Adrenal gland (tissue), 19 donors: ENCODE measurements at places on chromosomes 1 and 21.

GRCh38 chr21:45543710-45544448, 1.6 kb upstream of the SLC19A1 start:
- no peak overlapping the region for H3K27ac ChIP-seq
- H3K27me3 ChIP-seq, result no peaks in the 10 kb centered on the region
- H3K4me1 ChIP-seq, result peaks cover 13% of the 10 kb centered on the region
- DNase-seq, result peak; percentile 20
- H3K36me3 ChIP-seq, result no peaks in the 10 kb centered on the region
- no peak overlapping the region for H3K4me3 ChIP-seq

- no peaks in the 10 kb centered on the region for H3K36me3 ChIP-seq
- no peak overlapping the region for H3K4me3 ChIP-seq
- DNase-seq, result peak; percentile 27
- no peaks in the 10 kb centered on the region for H3K27me3 ChIP-seq
Observed at GRCh38 chr1:178189814-178190213, 95.9 kb downstream of the RASAL2 start.

DNA sequence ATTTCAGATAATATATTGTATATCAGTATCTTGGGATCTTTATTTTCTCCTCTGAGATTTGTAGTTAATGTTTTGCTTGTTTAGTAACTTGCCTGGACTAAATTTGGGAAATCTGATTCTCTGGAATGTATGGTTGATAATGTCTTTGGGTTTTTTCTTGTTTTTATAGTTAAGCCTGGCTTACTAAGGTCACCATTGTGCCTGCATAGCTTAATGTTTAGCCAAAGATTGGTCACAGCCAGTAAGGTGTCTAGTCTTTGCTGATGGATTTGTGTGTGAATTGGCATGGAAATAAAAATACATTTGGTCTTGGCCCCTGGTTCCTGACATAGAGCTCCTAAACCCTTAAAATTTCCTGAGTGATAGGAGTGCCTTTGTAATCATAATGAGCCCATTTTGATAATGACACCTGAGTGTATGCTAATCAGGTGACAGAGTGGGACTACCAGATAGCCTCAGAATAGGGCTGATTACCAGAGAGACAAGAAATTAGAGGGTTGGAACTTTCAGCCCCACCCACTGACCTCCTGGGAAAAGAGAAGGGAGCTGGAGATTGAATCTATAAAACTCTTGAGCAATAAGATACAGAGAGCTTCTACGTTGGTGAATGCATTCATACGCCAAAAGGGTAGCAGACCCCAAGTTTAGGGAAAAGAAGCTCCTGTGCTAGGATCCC, 47.9 kb upstream of the NUF2 start:
- H3K36me3 ChIP-seq, result no peaks in the 10 kb centered on the region
- no peak for DNase-seq

DNA sequence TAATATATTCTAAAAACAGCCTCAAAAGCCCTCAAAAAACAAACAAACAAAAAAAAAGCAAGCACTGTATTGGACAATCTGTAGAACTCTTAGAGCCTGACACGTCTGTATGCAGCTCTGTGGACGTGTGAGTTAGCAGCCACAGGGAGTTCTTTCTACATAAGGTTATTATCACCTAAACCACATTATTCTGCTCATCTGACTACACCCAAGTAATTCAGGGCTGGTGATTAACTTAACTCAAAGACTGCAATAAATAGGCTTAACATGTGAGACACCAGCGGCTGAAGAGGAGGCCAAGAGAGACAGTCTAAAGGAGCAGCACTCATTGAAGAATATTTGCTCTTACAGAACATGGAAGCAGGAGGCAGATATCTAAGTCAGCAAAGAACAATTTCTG, 316.0 kb downstream of the VAV3 start:
- H3K36me3 ChIP-seq, result no peaks in the 10 kb centered on the region
- H3K4me3 ChIP-seq, result no peak overlapping the region
- no peaks in the 10 kb centered on the region for H3K27me3 ChIP-seq
- no peak for DNase-seq
- H3K27ac ChIP-seq, result no peak overlapping the region
- H3K4me1 ChIP-seq, result no peaks in the 10 kb centered on the region

GRCh38 chr1:114700036-114700600, 4.8 kb upstream of the AMPD1 start:
- no peak overlapping the region for H3K27ac ChIP-seq
- H3K27me3 ChIP-seq, result no peaks in the 10 kb centered on the region
- H3K36me3 ChIP-seq, result no peaks in the 10 kb centered on the region

DNA sequence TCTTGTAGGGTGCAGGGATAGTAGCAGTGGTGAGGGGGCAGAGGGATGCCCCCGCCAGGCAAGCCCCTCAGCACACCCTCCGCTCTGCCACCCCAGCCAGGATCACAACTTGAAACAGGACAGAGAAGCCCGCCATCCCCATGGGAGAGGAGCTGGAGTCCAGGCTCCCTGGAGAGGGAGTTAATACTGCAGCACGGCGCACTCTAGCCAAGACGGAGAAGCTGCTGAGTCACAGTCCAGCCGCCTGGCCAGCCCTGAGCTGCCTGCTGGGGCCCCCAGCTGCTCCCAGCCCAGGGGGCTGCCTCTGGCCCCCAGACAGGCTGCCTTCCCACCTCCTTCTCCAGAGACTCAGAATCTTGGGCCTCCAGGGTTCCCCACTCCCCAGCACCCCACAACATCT, 87.2 kb downstream of the SYT2 start:
- H3K27me3 ChIP-seq, result no peaks in the 10 kb centered on the region
- peak; percentile 13 for DNase-seq
- no peaks in the 10 kb centered on the region for H3K4me1 ChIP-seq
- H3K27ac ChIP-seq, result no peak overlapping the region

GRCh38 chr1:218741852-218742251, 396.7 kb downstream of the TGFB2 start:
- H3K4me3 ChIP-seq, result no peak overlapping the region
- no peaks in the 10 kb centered on the region for H3K36me3 ChIP-seq
- no peak overlapping the region for H3K27ac ChIP-seq
- H3K27me3 ChIP-seq, result no peaks in the 10 kb centered on the region
- H3K4me1 ChIP-seq, result no peaks in the 10 kb centered on the region

GRCh38 chr1:109060707-109061106, 15.1 kb downstream of the TAF13 start:
- no peaks in the 10 kb centered on the region for H3K27me3 ChIP-seq
- H3K27ac ChIP-seq, result no peak overlapping the region

GRCh38 chr1:189117072-189117770, 1360.4 kb downstream of the BRINP3 start:
- H3K27ac ChIP-seq, result no peak overlapping the region
- no peak overlapping the region for H3K4me3 ChIP-seq

- H3K4me3 ChIP-seq, result no peak overlapping the region
- peaks cover 9% of the 10 kb centered on the region for H3K4me1 ChIP-seq
- no peak for DNase-seq
- H3K27ac ChIP-seq, result no peak overlapping the region
- no peaks in the 10 kb centered on the region for H3K36me3 ChIP-seq
- peaks cover 65% of the 10 kb centered on the region for H3K27me3 ChIP-seq
Observed at GRCh38 chr1:156431366-156431765, 62.4 kb downstream of the RHBG start.

- no peak overlapping the region for H3K27ac ChIP-seq
- no peak overlapping the region for H3K4me3 ChIP-seq
- DNase-seq, result no peak
- peaks cover 14% of the 10 kb centered on the region for H3K4me1 ChIP-seq
Observed at GRCh38 chr1:52544665-52545525, 8.0 kb downstream of the TUT4 start.

- no peak overlapping the region for H3K27ac ChIP-seq
- DNase-seq, result no peak
- H3K27me3 ChIP-seq, result no peaks in the 10 kb centered on the region
- H3K36me3 ChIP-seq, result no peaks in the 10 kb centered on the region
Observed at GRCh38 chr1:74579425-74579824, 67.0 kb upstream of the LRRC53 start.

DNA sequence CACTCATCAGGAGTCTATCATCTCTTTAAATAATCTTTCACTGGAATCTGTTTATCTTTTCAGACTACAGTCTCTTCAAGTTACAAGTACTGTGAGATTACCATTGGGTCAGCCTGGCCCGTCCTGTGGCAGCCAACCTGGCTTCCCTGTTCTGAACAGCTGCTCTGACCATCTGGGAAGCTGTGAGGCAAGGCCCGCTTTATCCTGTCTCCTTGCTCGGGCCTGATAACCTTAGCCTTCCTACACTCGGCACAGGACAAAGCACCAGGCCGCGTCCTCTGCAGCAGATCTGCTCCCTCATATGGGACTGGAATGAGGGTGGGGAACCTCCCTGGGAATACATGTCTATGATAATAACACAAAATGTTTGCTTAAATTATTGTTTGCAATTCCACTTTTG, 113.3 kb downstream of the PTPN14 start:
- no peaks in the 10 kb centered on the region for H3K36me3 ChIP-seq
- DNase-seq, result no peak
- H3K4me3 ChIP-seq, result no peak overlapping the region
- peak overlapping the region; percentile 94 for H3K27ac ChIP-seq
- peaks cover 31% of the 10 kb centered on the region for H3K4me1 ChIP-seq

DNA sequence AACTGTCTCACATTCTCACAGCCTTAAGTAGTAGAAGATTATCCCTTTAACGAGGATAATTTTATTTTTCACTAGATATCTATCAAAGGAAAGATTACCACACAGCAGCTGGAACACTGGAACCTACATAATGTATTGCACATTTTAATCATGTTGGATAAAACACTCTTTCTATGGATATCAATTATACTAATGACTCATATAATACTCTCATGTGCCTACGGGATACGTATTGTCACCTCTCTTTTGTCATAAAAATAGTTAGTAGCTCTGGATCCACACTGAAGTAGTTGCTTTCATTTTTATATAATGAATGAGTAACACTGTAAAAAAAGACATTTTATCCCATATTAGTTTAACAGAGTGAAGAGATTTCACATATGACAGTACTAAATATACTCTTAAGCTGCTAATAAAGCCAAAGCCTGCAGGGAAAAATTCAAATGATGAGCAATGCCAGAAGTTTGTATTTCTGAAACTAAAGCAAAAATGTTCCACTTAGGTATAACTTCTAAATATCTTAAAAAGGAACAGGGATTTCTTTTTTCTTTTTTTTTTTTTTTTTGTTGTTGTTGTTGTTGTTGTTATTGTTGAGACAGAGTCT, 408.7 kb upstream of the PKN2 start:
- H3K27me3 ChIP-seq, result no peaks in the 10 kb centered on the region
- no peak overlapping the region for H3K27ac ChIP-seq
- H3K4me3 ChIP-seq, result no peak overlapping the region
- no peaks in the 10 kb centered on the region for H3K36me3 ChIP-seq

DNA sequence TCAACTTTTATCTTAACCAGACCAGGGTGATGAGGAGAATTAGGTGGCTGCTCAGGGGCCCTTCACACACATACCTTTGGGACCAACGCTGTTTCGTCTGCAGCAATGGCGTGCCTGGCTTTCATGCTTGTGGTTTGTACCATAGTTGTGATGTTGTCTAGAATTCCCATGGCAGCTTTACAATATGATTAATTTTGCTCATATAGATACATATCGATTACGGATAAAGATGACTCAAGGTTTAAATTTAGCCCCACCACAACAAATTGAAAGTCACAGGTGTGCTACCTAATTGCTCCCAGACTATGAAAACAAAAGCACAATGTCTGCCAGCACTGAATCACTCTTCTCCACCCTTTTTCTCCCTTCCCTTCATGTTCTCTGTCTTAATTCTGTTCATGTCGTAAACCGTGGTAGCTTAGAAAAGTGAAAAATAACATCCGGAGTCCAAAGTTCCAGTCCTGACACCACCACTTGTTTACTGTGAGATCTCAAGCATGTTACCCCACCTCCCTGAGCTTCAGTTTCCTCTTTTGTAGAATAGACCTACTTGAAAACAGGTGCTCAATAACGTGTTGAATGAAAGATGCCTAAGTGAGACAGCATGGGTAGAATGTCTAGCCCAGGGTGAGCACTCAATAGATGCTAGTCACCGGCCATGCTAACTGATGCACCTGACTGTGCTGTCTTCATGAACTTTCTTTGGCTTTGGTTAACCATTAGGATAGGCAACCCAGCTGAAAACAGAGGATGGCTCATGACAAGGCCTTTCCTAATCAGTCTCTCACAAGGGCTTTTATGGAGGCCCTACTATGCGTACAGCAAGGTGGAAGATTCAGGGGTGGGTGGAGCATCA, 22.1 kb upstream of the JUN start:
- H3K36me3 ChIP-seq, result no peaks in the 10 kb centered on the region
- H3K27ac ChIP-seq, result no peak overlapping the region
- no peak overlapping the region for H3K4me3 ChIP-seq
- no peaks in the 10 kb centered on the region for H3K27me3 ChIP-seq
- DNase-seq, result no peak

GRCh38 chr1:239417986-239418640, 31.7 kb downstream of the CHRM3 start:
- no peaks in the 10 kb centered on the region for H3K36me3 ChIP-seq
- H3K27ac ChIP-seq, result no peak overlapping the region
- no peak overlapping the region for H3K4me3 ChIP-seq
- no peaks in the 10 kb centered on the region for H3K4me1 ChIP-seq

GRCh38 chr1:203328714-203329122, 22.2 kb downstream of the FMOD start:
- H3K27me3 ChIP-seq, result no peaks in the 10 kb centered on the region
- H3K27ac ChIP-seq, result no peak overlapping the region
- peaks cover 22% of the 10 kb centered on the region for H3K4me1 ChIP-seq

GRCh38 chr1:110215621-110216515, 5.8 kb downstream of the KCNC4 start:
- H3K4me3 ChIP-seq, result no peak overlapping the region
- H3K27ac ChIP-seq, result no peak overlapping the region
- no peaks in the 10 kb centered on the region for H3K36me3 ChIP-seq
- peaks cover 11% of the 10 kb centered on the region for H3K4me1 ChIP-seq
- DNase-seq, result no peak

- DNase-seq, result no peak
- no peak overlapping the region for H3K27ac ChIP-seq
- H3K36me3 ChIP-seq, result no peaks in the 10 kb centered on the region
- H3K4me3 ChIP-seq, result no peak overlapping the region
Observed at GRCh38 chr1:172742599-172743500, 83.9 kb downstream of the FASLG start.

- no peaks in the 10 kb centered on the region for H3K27me3 ChIP-seq
- no peaks in the 10 kb centered on the region for H3K4me1 ChIP-seq
- no peak overlapping the region for H3K4me3 ChIP-seq
- DNase-seq, result peak; percentile 80
Observed at GRCh38 chr1:15994590-15995351, 9.3 kb upstream of the SRARP start.

GRCh38 chr1:151519667-151520066, 8.5 kb downstream of the CGN start:
- no peak overlapping the region for H3K4me3 ChIP-seq
- DNase-seq, result no peak
- no peaks in the 10 kb centered on the region for H3K4me1 ChIP-seq
- no peak overlapping the region for H3K27ac ChIP-seq

GRCh38 chr21:42209801-42210479, 9.0 kb upstream of the ABCG1 start:
- H3K36me3 ChIP-seq, result no peaks in the 10 kb centered on the region
- no peak overlapping the region for H3K27ac ChIP-seq
- H3K4me3 ChIP-seq, result no peak overlapping the region
- no peak for DNase-seq
- H3K4me1 ChIP-seq, result no peaks in the 10 kb centered on the region
